ENCODE measurements at places on chromosomes 5 and 9.
A peak's percentile ranks its signal among the peaks of the same experiment; 100 is the strongest.

DNA sequence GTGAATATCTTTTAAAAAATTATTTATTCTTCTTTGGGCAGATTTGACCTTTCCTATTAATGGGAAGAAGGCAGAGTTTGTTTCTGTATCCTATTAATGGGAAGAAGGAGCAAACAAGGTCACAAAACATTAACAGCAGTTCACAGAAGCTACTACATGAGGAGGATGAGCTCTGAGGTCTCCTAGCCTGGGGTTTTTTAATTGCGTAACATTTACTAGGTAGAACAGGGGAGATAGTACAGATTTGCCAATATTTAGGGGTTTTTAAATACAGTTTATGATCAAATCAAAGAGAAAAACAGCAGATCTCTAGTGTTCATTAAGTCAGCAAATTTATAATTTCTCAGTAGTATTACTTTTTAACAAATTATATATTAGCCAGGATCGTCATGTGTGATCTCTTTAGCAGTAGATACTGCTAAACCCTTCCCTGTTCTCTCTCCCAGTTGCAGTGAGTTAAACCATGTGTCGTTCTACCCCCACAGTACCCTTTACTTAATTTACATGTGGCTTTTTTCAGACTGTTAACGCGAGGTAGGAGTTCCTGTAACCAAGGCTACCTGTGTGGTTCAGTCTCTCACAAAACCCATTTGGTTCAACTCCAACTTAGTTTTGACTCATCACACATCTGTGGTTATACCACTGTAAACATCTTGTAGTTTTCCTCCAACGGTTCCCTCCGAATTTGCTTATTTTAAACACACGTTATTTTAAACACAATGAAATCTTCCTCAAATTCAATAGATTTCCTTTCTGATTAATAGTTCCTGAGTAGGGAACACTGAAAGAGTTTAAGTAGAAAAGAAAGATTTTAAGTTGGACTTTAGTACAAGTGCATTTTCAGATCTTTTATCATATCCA, 13.3 kb downstream of the SLC25A46 start:
- DNase-seq: no peak

GRCh38 chr5:19270153-19270552, 717.8 kb downstream of the CDH18 start:
- DNase-seq: no peak

GRCh38 chr5:178522361-178522760, 67.8 kb downstream of the COL23A1 start:
- no peak for DNase-seq

DNA sequence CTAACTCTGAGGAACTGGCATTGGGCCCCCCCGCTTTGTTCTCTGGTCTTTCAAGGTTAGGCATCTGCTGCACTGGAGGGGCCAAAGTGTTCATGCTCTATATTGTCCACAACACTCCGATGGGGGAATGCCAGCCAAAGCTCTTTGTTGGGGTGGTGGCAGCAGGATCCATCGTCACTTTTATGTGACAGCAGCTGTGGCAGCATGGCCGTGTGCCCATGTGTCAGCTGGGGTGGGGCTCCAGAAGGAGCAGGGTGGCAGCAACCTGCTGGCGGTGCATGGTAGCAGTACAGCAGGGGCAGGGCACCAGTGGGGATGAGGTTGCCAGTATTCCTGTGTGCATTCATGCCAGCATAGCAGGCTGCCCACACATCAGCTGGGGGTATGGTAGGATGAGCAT, 28.2 kb downstream of the ITGA2 start:
- no peak for DNase-seq

GRCh38 chr9:93091056-93091452, 5.0 kb upstream of the CARD19 start:
- no peak for DNase-seq

DNA sequence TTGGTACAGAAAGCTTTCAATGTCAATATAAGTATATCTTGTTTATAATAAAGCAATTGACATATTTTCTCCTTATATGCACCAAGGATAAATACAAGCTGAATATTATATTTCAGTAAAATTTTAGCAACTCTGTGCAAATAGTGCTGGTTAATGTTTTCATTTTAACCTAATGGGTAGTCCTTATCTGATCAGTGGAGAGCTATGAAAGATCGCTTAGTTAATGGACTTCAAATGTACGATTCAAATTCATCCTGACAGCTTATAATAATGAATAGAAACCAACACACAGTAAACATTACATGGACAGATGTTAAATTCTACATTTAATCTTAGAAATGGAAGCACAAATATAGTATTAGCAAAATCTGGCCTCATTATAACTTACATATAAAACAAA, 1495.2 kb upstream of the C9orf72 start:
- DNase-seq: no peak

GRCh38 chr5:66180282-66181155, 36.4 kb downstream of the SREK1 start:
- DNase-seq: no peak

GRCh38 chr5:108523360-108523759, 141.5 kb upstream of the FBXL17 start:
- no peak for DNase-seq

- no peak for DNase-seq
Observed at GRCh38 chr9:124102363-124102762, 90.8 kb downstream of the LHX2 start.

GRCh38 chr5:66239034-66239433, 94.9 kb downstream of the SREK1 start:
- no peak for DNase-seq

DNA sequence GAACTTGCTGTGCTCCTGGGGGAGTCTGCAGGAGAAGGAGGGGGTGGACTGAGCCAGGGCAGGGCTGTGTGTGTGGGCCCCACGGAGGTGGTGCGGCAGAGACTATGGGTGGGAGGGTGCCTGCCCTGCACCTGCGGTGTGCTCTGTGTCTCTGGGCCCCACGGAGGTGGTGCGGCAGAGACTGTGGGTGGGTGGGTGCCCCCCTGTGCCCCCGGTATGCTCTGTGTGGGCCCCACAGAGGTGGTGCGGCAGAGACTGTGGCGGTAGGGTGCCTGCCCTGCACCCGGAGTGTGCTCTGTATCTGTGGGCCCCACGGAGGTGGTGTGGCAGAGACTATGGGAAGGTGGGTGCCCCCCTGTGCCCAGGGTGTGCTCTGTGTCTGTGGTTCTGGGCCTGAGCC, 103.7 kb downstream of the EHMT1 start:
- no peak for DNase-seq

DNA sequence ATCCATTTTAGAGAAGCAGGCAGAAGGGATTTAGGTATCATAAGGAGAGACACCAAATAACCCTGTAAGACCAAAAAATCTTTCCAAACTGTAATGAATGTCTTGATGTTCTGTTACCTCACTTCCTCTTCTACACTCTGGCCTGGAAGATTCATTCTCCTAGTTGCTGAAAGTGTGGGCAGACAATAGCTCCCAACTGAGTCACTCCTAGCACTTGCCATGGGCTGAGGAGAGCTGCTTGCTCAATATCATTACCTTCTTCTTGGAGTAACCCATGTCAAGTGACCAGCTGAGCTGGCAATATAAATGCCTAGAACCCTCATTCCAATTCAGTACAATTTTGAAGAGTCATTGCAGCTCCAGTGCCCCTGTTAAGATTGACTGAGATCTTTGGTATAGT, 1985.5 kb upstream of the CDH6 start:
- DNase-seq: peak; percentile 9

GRCh38 chr9:110543631-110544051, 35.9 kb downstream of the SVEP1 start:
- DNase-seq: peak; percentile 45

DNA sequence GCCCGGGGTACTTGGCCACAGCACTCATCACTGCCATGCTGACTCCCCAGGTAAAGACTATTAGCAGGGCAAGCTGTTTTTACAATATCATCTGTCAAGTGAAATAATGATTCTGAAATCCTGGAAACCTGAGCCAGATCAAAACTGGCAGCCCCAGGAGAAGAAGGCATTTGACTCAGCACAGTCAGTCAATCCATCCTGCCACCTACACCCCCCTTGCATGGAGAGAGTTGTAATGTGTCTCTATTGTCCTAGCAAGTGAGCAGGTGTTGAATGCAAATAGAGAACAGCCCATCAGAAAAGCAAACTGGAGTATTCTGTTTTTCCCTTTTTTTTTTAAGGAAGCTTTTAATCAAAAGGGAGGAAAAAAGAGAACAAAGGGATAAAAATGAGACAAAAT, 291.2 kb downstream of the BRINP1 start:
- DNase-seq: no peak

DNA sequence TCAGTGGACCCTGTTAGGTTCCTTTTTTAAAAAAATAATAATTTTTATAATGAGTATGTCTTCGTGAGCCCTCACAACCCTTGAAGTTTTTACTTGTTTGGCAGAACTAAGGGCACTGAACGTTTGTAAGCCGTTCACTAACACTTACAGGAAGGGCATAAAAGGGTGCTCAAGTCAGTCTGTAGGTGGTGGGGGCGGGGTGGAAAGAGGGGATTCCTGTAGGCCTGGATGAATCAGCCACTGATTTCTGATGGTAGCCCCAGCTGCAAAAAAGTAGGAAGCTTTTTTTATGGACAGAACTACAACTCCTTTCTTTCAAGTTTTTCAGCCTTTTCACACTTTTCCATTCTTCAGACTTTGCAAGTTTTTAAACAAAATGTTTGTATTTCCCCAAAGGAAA, 35.8 kb downstream of the PIK3R1 start:
- no peak for DNase-seq

GRCh38 chr9:7147121-7148090, 389.6 kb downstream of the KDM4C start:
- DNase-seq: no peak

DNA sequence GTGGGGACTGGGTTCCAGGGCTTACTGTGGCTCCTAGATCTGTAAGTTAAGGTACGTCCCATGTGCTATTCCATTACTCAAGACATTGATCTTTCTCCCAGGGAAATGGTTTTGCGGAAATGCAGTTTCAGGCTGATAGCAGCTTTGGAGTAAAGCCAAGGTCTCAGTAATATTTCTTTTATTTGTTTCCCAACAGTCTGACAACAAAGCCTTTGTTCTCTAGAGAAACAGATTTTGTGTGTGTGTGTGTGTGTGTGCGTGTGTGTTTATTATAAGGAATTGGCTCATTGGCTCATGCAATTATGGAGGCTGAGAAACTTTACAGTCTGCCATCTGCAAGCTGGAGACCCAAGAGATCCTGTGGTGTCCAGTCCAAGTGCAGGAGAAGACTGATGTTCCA, 12.1 kb upstream of the POC5 start:
- DNase-seq: no peak

DNA sequence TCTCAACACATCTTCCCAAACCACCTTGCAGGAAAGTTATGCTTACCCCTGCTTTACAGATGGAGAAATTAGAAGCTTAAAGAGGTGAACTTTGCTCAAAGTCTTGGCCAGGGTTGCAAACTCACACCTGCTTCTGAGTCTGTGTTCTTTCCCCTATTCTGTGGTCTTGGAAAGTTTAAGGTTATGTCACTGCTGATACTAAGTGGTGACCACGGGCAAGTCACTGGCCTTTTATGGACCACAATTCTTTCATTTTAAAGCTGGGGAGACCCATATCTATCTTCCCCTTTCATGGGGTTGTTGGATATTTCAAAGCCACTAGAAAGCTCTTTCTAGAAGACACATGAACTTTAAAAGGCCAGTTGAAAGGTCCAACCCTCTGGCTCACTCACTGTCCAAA, 95.4 kb upstream of the KLF4 start:
- DNase-seq: no peak

- DNase-seq: peak; percentile 86
Observed at GRCh38 chr5:125411744-125412560, 665.5 kb upstream of the ZNF608 start.

- no peak for DNase-seq
Observed at GRCh38 chr5:135135530-135136226, 101.7 kb upstream of the PITX1 start.

GRCh38 chr5:5050801-5051200, 89.3 kb upstream of the ADAMTS16 start:
- peak; percentile 33 for DNase-seq

All from kidney glomerular epithelial cell (primary cell).